ENCODE measurements at places on chromosomes 5 and 9. TPM values are rescaled to one million over a fixed set of nuclear protein-coding genes. Genes with fewer than 3 reads are reported as not detected.

- DNase-seq: peak; percentile 71
These were observed 39.6 kb downstream of the SFXN1 start for GRCh38 chr5:175517824-175518450.

DNA sequence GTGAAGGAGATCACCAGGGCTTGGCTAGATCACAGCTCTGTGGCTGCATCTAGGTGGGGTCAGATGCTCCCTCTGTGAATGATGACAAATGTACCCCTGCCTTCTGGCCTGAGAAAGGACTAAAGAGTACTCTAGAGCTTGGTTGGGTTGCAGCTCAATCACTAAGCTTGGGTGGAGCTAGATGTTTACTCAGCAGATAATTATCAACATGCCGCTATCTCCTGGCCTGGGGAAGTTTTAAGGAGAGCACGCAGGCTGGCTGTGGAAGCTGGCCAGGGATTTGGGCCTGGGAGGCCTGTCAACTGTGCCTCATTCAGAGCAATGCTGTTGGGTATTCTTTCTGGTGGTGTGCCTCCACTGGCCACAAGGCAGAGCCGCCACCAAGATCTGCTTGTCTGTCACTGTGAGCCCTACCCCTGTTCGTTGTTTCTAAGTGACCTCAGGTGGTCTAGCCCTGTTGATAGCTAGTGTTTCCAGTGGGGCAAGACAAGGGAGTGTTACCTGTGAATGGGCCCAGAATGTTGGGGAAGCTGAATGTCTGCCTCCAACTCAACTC is 181.7 kb downstream of the ADGRV1 start:
- no peak for DNase-seq

DNA sequence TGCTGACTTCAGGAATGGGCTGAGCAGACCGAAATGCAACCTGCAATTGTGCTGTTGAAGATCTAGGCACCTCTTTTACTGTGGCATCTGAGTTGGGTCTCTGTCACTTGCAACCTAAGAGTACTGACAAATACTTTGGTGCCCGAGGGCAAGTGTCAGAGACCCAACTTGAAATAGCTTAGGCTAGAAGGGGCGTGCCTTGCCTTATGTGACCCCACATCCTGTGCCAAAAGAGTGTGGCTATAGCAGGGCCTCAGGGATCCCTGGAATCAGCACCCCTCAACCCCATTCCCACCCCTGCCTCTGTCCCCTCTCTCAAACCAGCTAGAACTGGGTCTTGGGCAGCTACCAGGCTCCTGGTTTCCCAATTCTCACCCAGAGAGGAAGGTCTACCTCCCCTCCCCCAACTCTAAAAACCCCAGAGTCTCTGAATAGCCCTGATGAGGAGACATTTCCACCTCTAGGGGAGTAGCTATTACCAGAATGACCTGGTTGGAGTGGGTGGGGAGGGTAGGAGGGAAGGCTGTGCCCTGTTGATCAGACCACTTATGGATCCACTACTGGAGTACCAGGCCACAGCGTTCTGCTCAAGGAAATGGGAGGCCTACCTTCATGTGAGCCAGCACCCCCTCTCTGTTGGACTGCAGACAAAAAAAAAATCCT is 17.5 kb downstream of the RAI14 start:
- no peak for DNase-seq

DNA sequence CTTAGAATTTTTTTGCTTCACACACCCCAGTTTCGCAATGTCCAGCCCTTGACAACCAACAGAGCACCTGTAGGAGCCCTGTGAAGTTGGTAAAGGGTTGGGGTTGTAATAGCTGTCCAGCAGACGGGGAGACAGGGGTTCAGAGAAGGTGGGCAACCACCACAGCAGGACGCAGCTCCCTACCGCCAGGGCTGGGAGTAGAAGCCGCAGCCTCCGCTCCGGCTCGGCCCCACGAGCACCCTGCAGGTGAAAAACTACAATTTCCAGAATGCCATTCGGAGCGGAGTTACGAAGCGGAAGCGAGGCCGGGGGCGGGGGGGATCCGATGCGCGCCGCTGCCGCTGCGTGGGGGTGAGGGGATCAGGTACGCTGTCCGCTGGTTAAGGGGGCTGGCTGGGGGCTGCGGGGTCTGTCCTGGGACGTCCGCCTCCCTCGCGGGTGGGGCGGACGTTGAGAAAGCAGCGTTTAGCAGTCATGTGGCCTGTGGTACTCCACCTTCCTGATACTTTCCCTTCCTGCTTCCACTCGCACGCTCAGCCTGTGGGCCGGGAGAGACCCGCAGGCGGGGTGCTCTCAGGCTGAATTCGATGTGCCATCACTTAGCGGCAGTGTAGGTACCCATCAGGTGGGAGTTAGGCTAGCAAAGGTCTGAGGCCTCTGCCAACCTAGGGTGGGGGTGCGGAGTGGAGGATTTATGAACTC is at the start of gene TRMT10B:
Gene TRMT10B, plus strand, starts transcription at position 317 of the 702 bp plus-strand sequence. CDS start 8,127 bp downstream, outside the sequence.
- DNase-seq: peak; percentile 77

DNA sequence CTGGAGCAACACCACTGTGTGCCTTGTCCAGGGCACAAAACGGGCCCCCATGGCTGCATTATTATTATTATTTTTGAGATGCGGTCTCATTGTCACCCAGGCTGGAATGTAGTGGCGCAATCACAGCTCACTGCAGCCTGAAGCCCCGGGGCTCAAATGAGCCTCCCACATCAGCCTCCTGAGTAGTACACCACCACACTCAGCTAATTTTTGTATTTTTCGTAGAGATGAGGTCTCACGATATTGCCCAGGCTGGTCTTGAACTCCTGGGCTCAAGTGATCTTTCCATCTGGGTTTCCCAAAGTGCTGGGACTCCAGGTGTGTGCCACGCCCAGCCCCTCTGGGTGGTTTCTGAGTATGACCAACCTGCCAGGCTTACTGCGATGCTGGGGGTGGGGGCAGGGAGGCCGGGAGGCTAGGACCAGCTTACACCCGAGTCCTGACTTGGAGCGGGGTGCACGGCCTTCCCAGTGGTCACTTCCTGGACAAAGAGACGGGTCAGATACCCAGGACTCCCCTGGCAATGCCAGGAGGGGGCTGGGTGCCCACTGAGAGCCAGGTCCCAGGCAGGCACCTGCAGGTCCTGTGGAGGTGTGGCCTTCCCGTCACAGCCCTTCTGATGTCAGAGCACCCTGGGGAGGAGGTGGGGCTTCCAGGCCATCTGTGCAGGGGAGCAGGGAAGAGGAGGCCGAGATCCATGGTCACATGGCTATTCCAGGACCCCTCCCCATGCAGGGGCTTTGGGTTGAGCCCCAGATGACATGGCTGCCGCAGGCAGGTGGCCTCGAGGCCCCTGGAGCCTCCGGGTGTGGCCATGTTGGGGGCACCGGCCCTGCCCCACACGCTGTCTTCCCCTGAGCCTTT is 8.3 kb upstream of the NRARP start:
- peak; percentile 21 for DNase-seq

DNA sequence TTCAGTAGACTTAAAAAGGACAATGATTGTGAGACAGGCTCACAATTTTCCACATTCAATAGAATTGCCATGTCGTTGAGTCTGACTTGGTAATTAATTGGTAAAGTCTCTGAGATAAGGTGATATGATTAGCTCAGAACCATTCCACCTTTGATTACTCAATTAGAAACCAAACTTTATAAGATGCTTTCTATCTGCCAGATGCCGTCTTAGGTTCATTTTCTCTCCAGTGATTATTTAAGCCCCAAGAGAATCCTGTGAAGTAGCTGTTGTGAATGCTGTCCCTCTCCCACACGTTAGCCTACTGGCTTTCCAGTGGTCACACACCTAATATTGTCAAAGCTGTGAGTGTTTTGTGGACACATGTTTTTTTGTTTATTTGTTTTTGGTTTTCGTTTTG is 528.9 kb upstream of the ZNF462 start:
- DNase-seq: no peak

- DNase-seq: no peak
These were observed 16.0 kb upstream of the SLC22A4 start for GRCh38 chr5:132277971-132278853.

GRCh38 chr5:56607551-56607950 is 207.8 kb upstream of the MAP3K1 start:
- no peak for DNase-seq

CCL21 gene
- total RNA-seq: not detected

GRCh38 chr5:76305269-76305668 is 97.8 kb upstream of the IQGAP2 start:
- DNase-seq: no peak

DNA sequence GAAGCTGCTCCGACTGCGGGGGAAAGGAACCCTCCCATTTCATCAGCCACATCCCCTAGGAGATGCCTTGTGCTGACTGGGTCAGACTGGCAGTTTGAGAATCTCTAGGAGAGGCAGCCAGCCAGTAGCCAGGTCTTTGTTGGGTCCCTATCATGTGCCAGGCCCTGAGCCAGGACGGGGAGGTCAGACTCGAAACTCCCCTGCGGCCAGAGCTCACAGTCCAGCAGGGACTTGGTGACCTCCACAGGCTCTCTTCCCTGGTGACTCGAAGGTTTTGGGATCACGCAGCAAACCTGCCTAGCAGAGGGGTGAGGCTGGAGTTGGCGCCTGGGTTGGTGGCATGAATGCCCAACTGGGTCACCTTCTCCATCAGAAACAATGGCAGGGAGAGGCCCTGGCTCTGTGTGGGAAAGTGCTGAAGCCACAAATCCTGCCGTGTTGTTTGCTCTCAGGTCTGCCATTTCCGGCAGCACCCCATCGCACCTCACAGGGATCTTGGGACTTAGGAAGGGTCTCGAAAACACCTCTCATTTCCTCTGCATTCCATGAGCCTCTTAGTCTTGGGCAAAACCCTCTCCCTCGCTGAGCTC is 14.4 kb upstream of the ORM1 start:
- DNase-seq: no peak

- DNase-seq: no peak
These were observed 6.3 kb downstream of the SPEF2 start for GRCh38 chr5:35623991-35624390.

DNA sequence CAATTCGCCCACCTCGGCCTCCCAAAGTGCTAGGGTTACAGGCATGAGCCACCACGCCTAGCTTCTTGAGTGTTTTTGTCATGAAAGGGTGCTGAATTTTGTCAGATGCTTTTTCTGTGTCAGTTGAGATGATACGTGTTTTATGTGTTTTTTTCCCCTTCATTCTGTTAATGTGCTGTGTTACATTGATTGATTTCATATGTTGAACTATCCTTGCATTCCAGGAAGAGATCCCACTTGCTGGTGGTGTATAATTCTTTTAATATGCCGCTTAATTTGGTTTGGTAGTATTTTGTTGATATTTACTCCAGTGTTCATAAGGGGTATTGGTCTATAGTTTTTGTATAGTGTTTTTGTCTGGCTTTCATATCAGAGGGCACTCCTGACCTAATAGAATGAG is 13.6 kb downstream of the ZBTB43 start:
- DNase-seq: no peak

C9orf153 gene
- total RNA-seq: 0.34 TPM

LRRC19 gene
- total RNA-seq: not detected

LIX1 gene
- total RNA-seq: not detected

GRCh38 chr5:14414656-14415023 is 167.0 kb upstream of the OTULINL start:
- no peak for DNase-seq

SCGB3A1 gene
- not detected for total RNA-seq

- DNase-seq: no peak
These were observed 29.0 kb downstream of the AUH start for GRCh38 chr9:91332546-91333231.

GRCh38 chr5:180557217-180557809 is 34.0 kb downstream of the SCGB3A1 start:
- DNase-seq: no peak

DNA sequence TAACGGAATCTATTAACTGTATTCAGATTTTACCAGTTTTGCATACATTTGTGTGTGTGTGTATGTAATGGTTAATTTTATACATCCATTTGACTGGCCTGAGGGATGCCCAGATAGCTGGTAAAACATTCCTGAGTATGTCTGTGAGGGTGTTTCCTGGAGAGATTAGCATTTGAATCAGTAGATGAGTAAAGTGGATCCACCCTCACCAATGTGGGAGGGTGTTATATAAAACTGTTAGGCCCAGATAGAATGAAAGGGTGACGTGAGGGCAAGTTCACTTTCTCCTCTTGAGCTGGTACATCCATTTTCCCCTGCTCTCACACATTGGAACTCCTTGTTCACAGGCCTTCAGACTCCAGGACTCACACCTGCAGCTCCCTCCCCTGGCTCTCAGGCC is 88.7 kb downstream of the EMB start:
- DNase-seq: no peak

GRCh38 chr5:55934115-55934613 is 60.6 kb downstream of the IL6ST start:
- no peak for DNase-seq

DNA sequence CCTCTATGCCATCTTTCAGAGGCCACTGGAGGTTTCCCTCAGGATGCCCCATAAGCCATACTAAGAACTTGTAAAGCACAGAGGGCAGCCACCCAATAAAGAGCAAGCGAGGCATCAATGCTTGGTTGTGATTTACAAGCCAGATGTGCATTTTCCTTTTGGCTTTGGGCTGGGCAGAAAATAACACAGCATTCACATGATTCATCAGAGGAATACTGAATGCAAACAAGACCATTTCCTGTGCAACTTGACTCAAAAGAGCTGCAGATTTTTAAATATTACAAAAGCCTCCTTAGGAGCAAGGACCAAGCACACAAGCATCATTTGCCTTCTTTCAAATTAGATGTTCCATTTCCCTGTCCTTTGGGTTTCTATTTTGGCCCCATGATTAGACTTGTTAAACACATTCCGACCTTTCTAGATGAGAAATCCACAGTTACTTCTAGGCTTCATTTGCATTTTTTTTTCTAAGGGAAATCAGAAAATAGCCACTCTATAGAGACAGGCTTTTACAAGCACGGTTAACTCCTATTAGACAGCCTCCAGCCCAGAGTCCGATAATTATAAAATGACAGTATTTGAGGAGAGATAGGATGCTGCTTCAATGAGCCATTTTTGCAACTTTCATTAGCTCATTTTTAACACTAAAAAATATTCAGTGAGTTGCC is 207.8 kb downstream of the SEMA5A start:
- no peak for DNase-seq

GRCh38 chr5:136701191-136701590 is 335.8 kb upstream of the TRPC7 start:
- DNase-seq: no peak

- peak; percentile 72 for DNase-seq
These were observed 998 bp upstream of the FGF18 start for GRCh38 chr5:171418316-171418981.

DNA sequence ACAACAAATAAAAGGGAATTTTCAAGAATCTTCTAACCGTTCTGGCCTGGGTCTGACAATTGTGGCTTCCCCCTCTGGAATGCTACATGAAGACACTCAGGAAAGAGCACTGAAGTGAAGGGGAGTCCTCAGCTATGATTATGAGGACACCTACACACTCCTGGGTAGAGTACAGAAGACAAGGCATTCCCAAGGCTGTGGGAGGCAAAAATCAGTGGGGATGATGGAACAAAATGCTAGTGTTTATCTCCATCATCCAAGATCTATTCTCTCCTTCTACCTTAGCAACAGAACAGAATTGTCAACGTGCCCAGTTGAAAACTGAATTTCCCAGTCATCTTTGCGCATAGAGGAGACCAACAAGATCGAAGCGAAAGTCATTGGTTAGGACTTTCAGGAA is 130.1 kb upstream of the LARP1 start:
- DNase-seq: no peak
